Stimulated activated CD4-positive, alpha-beta T cell treated with anti-CD3 and anti-CD28 coated beads, Interleukin-4, amount 100 ng/mL, for 48 hours (primary cell): ENCODE measurements at places on chromosomes 16 and 17.

DNA sequence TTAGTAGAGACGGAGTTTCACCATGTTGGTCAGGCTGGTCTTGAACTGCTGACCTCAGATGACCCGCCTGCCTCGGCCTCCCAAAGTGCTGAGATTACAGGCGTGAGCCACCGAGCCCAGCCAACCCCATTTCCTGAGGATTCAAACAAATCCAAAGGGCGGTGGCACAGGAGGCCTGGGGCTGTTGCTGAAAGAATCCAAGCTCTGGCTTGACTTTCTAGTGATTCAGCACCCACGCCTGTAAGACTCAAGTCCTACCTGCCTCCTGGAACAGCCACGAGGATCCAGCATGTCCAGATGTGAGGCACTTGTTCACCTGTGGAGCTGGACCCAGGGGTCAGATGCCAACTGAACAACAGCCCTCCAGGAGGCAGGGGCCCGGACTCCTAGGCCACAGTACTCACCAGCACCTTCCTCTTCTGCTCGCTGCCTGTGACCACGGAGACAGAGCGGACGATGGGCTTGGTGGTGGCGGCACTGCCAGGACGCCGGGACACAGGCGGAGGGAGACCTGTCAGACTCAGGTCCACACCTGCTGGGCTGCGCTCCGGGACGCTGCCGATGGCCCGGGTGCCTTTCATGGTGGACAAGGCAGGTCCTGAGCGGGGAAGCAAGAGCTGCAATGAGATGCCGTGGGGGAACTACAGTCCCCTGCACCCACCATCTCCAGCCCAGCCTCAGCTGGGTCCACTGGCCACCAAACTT is 3.1 kb downstream of the CEP131 start:
- DNase-seq, result no peak

GRCh38 chr17:58330997-58331814 is 2.6 kb upstream of the TSPOAP1 start:
- DNase-seq, result peak; percentile 72

- DNase-seq, result no peak
Measured at GRCh38 chr17:82838386-82839063, 1.3 kb downstream of the ZNF750 start.

DNA sequence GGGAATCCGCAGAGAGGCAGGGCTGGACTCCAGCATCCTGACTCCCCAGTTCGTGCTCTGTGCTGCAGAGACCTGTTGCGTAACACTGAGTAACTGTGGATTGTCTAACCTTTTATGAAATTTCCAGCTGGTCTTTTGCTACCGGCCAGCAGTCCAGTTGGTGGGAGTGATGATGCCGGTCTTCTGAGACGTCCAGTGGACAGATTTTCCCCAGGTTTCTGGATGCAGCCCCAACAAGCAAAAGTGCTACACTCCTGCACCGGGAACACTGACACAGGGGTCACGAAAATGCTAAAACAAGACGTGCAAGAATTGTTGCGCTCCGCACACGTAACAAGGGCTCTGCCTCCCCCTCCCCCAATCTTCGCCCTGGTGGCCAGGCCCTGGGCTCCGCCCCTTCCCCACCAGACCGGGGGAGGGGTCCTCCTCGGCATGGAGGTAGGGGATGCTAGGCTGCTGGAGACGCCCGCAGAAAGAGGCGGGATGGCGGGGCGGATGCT is 701 bp upstream of the MRC2 start:
- DNase-seq, result no peak

DNA sequence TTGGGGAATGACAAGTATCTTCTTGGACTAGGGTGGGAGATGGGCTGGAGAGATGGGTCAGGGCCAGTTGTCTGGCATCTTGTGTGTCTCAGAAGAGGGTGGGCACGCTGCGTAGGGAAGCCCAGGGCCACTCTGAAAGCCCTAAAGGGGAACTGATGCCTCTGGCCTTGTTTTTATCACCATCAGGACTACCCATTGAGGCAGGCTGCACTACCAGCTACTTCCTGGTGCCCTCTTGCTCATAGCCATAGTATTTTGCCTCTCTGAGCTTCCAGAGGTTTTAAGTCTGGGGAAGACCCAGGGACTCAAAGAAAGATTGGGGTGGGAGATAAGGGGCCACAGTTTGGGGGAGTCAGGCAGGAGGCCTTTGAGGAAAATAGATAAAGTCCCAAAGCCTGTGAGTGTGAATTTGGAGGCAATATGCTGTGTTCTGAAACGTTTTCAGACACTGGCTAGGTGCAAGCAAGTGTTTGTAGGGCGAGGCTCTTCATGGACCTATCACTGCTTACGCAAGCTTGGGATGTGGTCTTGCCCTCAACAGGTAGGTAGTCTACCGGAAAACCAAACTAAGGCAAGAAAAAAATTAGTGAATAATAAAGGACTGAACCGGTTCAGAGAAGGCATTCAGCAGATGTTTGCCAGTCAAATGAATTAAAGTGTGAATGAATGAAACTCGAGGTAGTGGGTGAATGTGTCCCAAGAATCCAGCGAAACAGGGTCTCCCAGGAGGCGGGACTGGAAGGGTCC is 688 bp upstream of the ITGB3 start:
- no peak for DNase-seq

- DNase-seq, result no peak
Measured at GRCh38 chr17:47801906-47802305, 19.7 kb downstream of the OSBPL7 start.

GRCh38 chr16:66273053-66273452 is 93.4 kb upstream of the CDH5 start:
- no peak for DNase-seq

- no peak for DNase-seq
Measured at GRCh38 chr17:56929362-56929969, 15.6 kb upstream of the TRIM25 start.

GRCh38 chr17:47013341-47013740 is 34.3 kb upstream of the RPRML start:
- no peak for DNase-seq
